ENCODE measurements at places on chromosomes 2 and 18. TPM values are rescaled to one million over a fixed set of nuclear protein-coding genes. Genes with fewer than 3 reads are reported as not detected.

DNA sequence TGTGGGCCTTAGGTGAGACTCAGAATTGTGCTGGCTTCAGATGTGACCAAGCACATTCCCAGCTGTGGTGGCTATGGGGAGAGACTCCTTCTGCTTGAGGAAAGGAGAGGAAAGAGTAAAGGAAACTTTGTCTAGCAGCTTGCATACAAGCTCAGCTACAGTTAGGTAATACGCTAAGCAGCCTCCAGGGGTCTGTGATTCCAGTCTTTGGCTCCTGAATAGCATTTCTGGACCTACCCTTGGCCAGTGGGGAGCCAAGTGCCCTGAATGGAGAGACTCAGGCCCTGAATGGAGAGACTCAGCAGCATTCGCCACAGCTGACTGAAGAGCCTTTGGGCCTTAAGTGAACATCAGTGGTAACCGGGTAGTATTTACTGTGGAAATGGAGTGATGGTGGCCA, 227.4 kb upstream of the CDH7 start:
- no peaks in the 10 kb centered on the region for H3K36me3 ChIP-seq
- H3K27me3 ChIP-seq = no peaks in the 10 kb centered on the region
- H3K27ac ChIP-seq = no peak overlapping the region
- no peak for DNase-seq
- no peak overlapping the region for H3K4me3 ChIP-seq

- H3K36me3 ChIP-seq = no peaks in the 10 kb centered on the region
- H3K4me1 ChIP-seq = no peaks in the 10 kb centered on the region
- no peak overlapping the region for H3K27ac ChIP-seq
- no peak overlapping the region for H3K4me3 ChIP-seq
- no peak for DNase-seq
- H3K27me3 ChIP-seq = no peaks in the 10 kb centered on the region
These were observed 112.3 kb downstream of the FHOD3 start for GRCh38 chr18:36409779-36410178.

DNA sequence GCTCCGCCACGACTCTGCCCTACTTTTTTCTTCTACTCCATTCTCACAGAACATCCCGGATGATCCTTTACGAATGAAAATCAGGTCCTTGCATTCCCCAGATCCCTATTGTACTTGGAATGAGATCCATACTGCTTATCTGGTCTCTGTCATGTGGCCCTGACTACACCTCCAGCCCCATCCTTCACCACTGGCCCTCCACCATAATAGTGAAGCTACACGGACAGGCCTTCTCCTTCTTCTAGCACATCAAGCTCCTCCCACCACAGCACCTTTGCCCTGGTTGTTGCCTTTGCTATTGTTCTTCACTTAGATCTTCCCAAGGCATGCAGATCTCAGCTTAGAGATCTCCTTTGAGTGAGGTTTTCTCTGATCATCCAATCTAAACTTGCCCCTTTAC, 20.1 kb upstream of the RMDN2 start:
- no peak overlapping the region for H3K4me3 ChIP-seq
- H3K36me3 ChIP-seq = no peaks in the 10 kb centered on the region
- H3K4me1 ChIP-seq = no peaks in the 10 kb centered on the region
- no peak overlapping the region for H3K27ac ChIP-seq

- H3K4me1 ChIP-seq = no peaks in the 10 kb centered on the region
- H3K27ac ChIP-seq = no peak overlapping the region
- H3K36me3 ChIP-seq = no peaks in the 10 kb centered on the region
- DNase-seq = no peak
These were observed 25.0 kb downstream of the PTPN2 start for GRCh38 chr18:12858991-12859390.

The MOB1A gene
- total RNA-seq = 37.7 TPM

GRCh38 chr18:40851014-40851429, 1104.0 kb upstream of the PIK3C3 start:
- no peaks in the 10 kb centered on the region for H3K36me3 ChIP-seq
- H3K4me3 ChIP-seq = no peak overlapping the region
- no peak for DNase-seq
- no peak overlapping the region for H3K27ac ChIP-seq

GRCh38 chr2:102025583-102026267, 34.0 kb downstream of the IL1R2 start:
- H3K27ac ChIP-seq = peak overlapping the region; percentile 42
- H3K4me3 ChIP-seq = no peak overlapping the region
- peaks cover 36% of the 10 kb centered on the region for H3K4me1 ChIP-seq
- H3K36me3 ChIP-seq = no peaks in the 10 kb centered on the region
- H3K27me3 ChIP-seq = no peaks in the 10 kb centered on the region
- no peak for DNase-seq

GRCh38 chr18:29191263-29191662, 1014.3 kb upstream of the CDH2 start:
- no peaks in the 10 kb centered on the region for H3K4me1 ChIP-seq
- no peak overlapping the region for H3K4me3 ChIP-seq
- H3K27me3 ChIP-seq = no peaks in the 10 kb centered on the region
- no peak overlapping the region for H3K27ac ChIP-seq

DNA sequence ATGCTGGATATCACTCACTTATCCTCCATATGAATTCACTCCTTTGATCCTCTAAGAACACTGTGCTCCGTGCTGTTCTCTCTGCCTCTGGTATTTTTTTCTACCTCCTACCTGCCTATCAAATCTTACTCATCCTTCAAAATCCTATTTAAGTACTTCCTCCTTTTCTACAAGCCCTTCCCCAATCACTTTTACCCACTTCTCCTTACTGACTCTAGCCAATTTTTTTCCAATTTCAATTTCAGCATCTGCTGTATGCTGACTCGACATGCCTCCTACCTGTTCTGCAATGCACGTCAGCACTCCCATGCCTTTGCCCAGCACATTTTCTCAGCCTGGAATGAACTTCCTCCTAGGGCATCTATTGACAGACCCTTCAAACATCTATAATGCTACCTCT, 37.3 kb upstream of the LNPK start:
- H3K36me3 ChIP-seq = no peaks in the 10 kb centered on the region
- DNase-seq = no peak
- no peak overlapping the region for H3K4me3 ChIP-seq
- H3K27me3 ChIP-seq = no peaks in the 10 kb centered on the region
- H3K4me1 ChIP-seq = no peaks in the 10 kb centered on the region

The EFHD1 gene
- total RNA-seq = 10.8 TPM

The FAM124B gene
- 2.4 TPM for total RNA-seq

GRCh38 chr2:160165996-160166395, 34.1 kb downstream of the ITGB6 start:
- H3K4me3 ChIP-seq = no peak overlapping the region
- no peak for DNase-seq
- H3K27me3 ChIP-seq = no peaks in the 10 kb centered on the region
- H3K36me3 ChIP-seq = no peaks in the 10 kb centered on the region
- no peak overlapping the region for H3K27ac ChIP-seq

DNA sequence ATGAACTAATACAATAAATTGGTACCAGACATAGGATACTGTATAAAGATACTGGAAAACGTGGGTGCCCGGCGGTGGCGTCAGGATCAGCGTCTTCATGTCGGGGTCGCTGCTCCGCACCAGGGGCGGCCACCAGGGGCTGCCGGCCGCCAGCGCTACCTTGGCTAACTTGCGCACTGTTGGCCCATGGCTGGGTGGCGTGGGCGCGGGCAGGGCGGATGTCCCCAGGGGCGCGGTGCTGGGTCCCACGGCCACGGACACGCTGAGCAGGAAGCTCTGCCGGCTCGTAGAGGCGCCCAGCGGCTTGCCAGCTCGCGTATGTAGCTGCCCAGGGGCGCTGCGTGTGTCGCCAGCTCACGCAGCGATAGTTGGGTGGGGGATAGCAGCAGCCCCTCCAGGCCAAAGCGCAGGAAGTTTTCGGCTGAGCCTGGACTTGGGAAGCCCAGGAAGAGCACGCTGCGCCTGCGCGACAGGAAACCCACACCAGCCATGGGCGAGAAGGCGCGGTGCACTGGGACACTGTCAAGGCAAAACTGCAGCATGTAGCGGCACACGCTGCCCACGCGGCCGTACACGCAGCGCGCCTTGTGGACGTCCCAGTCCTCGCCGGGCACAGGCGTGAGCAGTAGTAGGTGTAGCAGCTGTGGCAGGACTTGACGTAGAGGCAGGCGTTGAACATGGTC, 299.9 kb downstream of the CCDC74A start:
- no peaks in the 10 kb centered on the region for H3K36me3 ChIP-seq
- H3K27me3 ChIP-seq = no peaks in the 10 kb centered on the region
- no peak overlapping the region for H3K4me3 ChIP-seq
- no peak overlapping the region for H3K27ac ChIP-seq
- DNase-seq = no peak
- no peaks in the 10 kb centered on the region for H3K4me1 ChIP-seq

DNA sequence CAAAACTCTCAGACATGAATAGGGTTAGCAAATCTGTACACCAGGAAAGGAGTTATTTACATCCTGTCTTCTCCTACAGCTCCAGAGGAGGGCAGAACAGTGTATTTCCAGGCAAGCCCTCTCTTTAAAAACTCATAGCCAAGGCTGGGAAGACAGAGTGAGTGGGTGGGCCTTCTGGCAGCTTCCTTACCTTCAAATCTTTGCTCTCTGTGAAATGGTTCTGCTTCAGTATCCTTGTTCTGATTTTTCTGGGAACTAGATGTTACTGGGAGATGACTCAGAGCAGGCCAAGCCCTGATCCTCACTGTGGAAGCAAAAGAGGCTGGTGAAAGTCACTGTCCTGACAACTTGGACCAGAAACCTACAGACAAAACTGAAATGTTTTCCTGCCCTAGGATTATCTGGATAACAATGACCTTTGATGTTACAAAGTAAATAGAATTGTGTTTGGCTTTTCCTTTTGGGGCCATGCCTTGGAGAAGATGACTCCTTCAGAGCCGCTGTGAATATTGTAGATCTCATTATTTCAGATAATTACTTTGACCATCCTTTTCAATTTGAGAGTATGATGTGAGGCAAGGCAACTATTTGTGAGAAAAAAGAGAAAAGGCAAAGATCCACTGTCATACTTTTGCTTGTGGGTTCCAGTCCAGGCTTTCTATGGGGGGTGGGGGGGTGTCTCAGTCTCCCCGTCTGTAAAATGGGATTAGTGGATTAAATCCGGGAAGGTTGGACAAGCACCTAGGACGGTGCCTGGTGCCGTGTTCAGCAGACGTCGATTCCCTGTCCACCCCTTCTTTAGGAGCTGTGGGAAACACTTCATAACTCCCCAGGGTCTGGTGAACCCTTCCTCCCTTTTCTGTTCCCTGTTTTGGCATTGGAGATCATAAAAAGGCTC, 644 bp upstream of the QPCT start:
- DNase-seq = no peak
- H3K27me3 ChIP-seq = no peaks in the 10 kb centered on the region
- H3K4me1 ChIP-seq = no peaks in the 10 kb centered on the region
- peak overlapping the region; percentile 38 for H3K4me3 ChIP-seq
- peak overlapping the region; percentile 35 for H3K27ac ChIP-seq

DNA sequence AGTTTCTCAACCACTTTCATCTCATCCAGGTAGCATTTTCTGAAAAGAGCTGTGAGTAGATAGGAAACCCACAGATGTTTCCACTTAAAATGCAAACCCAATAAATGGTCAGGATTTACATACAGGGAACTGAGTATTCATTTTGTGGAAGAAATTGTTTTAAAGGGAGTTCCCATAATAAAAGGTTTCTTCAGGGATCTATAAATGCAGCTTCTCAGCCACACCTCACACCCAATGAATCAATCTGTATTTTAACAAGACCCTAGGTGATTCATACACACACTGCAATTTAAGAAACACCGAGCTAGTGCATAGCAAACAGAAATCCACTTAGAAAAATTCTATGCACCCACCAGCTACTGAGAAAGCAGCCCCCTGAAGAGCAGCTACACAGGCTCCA, 140.1 kb upstream of the ACAA2 start:
- no peak overlapping the region for H3K4me3 ChIP-seq
- DNase-seq = no peak
- H3K4me1 ChIP-seq = no peaks in the 10 kb centered on the region
- H3K27me3 ChIP-seq = no peaks in the 10 kb centered on the region
- no peaks in the 10 kb centered on the region for H3K36me3 ChIP-seq

GRCh38 chr2:43038034-43038695, 188.2 kb downstream of the ZFP36L2 start:
- no peaks in the 10 kb centered on the region for H3K27me3 ChIP-seq
- H3K4me1 ChIP-seq = no peaks in the 10 kb centered on the region
- H3K4me3 ChIP-seq = no peak overlapping the region
- no peaks in the 10 kb centered on the region for H3K36me3 ChIP-seq
- DNase-seq = no peak

DNA sequence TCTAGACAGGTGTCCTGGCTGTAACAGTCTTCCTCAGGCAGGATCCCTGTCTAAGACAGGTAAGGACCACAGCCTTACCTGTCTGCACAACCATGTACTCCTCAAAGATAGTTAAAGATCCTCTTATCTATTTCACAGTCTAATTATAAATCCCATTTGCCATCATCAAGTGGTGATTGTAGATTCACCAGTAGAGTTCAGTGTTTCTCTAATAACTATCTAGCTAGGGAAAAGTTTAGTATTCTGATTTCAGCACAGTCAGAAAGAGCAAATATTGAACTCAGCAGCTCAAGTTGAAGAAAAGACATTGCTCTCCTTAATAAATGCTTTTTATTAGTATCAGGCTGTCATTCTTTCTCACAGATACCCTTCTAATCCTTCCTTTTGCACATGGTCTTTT, 1305.5 kb upstream of the NXPH2 start:
- H3K4me1 ChIP-seq = no peaks in the 10 kb centered on the region
- H3K27me3 ChIP-seq = no peaks in the 10 kb centered on the region
- no peak overlapping the region for H3K4me3 ChIP-seq
- no peaks in the 10 kb centered on the region for H3K36me3 ChIP-seq
- DNase-seq = no peak
- no peak overlapping the region for H3K27ac ChIP-seq

DNA sequence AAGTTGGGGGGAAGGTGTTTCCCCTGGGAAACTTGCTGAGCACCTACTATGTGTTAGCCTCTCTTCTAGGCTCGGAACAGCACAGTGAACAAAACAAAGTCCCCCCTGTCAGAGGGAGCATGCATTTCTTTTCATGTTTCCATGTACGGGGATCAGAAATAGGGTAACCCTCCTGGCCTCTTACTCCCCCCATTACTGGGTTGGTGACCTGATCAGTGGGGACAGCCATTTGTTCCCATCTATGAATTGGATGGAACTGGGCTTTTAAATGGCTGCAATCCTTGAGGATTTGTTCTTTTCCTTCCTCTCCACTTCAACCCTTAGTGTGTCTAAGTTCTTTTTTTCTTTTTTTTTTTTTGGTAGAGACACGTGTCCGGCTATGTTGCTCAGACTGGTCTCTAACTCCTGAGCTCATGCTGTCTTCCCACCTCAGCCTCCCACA, 13.7 kb downstream of the NCL start:
- no peak overlapping the region for H3K27ac ChIP-seq
- peaks cover 26% of the 10 kb centered on the region for H3K36me3 ChIP-seq
- no peak for DNase-seq
- no peak overlapping the region for H3K4me3 ChIP-seq

All from right lobe of liver (tissue), 6 donors.